ENCODE measurements at places on chromosomes 13 and 19.

DNA sequence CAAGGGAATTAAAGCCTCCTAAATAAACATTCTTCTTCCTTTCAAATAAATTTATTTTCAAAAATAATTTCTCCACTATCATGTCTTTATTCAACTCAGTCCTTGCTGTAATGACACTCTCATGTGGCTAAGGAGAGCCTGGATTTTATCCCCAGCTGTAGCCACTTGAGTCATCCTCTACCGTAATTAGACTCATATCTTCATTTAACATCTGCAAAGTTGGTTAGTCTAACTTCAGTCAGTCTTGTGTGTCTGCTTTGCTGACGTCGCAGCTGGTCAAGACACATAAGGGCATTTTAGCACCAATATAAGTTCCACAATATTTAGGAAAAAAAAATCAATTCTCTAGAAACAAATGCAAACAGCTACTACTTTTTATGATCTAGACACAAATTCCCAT lies 776.4 kb upstream of the ATXN8OS start:
- no peak for DNase-seq

DNA sequence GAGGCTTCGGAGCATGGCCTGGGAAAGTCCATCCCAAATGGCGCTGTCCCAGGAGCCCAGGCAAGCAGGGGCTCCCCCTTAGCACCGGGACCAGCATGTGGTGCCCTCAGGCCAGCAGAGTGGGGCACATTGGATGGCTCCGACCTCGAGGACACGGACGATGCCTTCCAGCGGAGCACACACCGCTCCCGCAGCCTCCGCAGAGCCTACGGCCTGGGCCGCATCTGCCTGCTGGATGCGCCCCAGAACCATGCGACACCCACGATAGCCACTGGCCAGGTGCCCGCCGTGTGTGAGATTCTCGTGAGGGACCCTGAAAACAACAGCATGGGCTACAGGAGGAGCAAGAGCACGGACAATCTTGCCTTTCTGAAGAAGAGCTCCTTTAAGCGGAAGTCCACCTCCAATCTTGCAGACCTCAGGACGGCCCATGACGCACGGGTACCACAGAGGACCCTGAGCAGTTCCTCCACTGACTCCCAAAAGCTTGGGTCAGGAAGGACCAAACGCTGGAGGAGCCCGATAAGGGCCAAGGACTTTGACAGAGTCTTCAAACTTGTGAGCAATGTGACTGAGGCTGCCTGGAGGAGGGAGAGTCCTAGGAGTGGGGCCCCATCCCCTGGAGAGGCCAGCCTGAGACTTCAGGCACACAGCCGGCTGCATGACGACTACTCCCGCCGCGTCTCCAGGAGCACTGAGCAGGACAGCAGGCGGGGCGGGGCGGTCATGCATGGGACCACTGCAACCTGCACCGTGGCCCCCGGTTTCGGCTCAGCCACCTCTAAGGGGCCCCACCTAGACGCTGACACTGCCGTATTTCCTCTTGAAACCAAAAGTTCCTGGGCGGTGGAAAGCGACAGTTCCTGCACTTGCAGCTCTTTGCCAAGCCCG lies 63.1 kb downstream of the SPATA13 start:
- no peak for DNase-seq

DNA sequence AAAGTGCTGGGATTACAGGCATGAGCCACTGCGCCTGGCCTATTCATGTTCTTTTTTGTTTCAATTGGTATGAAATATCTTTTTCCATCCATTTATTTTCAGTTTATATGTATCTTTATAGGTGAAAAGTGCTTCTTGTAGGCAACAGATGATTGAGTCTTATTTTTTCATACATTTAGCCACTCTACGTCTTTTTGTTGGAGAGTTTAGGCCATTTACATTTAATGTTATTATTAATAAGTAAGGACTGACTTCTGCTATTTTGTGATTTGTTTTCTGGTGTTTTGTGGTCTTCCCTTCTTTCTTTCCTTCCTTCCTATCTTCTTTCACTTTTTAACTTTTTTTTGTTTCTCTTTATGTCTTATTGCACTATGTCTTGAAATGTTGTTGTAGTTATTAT lies 16.7 kb upstream of the KBTBD7 start:
- no peak for DNase-seq

GRCh38 chr13:100512422-100512821 lies 76.2 kb downstream of the GGACT start:
- DNase-seq: no peak

DNA sequence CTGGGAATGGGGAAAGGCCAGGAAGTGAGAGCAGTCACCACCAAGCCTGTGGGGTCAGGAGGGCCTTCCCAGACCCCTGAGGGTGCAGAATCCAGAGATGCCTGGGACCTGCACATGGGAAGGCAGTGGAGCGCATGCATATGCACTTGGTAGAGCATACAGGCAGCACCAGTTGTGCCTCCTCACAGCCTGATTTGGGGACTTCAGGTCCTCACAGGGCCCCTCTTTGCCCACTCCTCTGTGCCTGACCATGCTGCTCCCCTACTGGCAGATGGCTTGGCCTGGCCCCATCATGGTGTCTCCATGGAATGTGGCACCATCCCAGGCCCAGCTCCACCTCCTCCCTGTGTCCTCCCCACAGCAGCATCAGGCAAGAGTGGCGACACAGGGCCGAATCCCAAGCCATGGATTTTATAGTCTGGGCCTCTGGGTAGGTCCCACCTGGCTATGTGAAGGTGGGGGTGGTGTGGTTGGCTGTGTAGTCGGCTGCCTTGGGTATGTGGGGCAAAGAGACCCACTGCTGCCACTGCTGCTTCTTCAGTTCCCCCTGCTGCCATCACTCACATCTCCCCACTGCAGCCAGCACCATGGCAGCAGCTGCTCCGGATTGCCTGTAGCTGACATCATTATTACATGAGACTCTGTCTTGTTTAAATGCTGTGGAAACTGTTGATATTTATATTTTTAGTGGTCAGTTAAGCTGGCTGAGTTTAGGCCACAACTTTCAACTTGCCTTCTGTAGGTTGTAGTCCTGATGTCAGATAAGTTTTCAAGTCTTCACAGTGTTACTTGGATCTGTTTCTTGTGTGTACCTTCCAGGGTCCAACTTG lies 247.0 kb downstream of the GPC6 start:
- DNase-seq: no peak

DNA sequence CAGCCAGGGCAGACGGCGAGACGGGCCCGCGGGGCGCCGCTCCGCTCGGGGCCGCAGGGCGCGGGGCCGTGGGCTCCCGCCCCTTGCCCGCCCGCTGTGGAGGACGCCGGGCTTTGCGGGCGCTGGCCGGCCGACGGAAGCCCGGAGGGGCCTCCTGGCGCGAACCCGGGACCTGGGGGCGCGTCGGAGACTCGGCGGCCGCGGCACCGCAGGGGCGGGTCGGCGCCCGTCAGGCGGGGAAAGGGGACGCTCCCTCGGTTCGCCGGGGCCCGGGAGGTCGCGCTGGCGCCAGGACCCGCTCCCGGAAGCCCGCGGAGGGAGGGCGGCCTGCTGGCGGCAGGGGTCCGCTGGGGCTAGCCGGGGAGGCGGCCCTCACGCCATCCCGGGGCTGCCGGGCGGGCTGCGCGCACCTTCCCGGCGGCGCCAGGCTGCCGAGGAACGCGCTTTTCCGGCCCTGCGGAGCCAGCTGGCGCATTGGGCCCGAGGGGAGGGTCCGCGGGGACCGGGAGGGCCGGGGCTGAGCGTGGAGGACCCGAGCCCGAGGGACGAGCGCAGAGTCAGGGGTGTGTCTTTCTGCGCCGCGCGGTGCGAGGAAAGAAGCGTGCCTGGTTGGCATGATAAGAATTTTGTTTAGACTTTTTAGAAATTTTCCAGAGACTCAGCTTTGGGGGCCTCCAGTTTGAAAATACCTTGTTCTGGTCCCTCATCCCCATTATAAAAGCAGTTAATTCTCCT lies 511 bp downstream of the GARRE1 start:
- DNase-seq: no peak
